Activated T-cell treated with anti-CD3 and anti-CD28 coated beads for 48 hours (primary cell): ENCODE measurements at places on chromosomes 5 and 9.

DNA sequence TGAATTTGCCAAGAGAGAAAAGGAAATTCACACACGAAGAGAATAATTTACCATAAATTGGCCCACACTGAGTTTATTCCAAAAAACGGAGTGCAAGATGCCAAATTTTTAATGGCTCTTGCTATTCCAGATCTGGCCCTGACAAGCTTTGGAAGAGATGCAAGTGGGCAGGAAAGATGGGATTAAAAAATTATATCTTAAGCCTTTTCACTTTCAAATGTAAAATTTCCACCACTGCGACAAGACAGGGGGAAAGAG lies 352.4 kb downstream of the GLIS3 start:
- DNase-seq, result no peak

GRCh38 chr9:76576344-76576743 lies 117.4 kb downstream of the GCNT1 start:
- DNase-seq, result peak; percentile 55

DNA sequence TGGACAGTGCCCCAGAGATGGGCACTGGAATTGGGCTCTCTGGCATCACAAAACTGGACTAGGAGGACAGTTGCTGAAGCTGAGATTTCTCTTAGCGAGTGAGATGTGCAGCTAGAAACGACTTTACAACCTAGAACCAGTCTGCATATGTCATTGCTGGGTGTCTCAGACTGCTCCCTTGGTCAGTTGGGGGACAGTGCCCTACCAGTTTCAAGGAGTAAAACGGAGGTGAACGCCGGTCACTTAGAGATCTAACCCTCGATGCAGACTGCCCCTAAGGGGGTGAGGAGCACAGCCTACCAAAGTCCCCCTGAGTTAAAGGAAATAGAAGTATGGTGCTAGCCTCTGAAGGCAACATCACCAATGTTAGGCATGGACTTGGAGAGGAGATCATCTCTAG lies 704.4 kb upstream of the CDH9 start:
- DNase-seq, result no peak

DNA sequence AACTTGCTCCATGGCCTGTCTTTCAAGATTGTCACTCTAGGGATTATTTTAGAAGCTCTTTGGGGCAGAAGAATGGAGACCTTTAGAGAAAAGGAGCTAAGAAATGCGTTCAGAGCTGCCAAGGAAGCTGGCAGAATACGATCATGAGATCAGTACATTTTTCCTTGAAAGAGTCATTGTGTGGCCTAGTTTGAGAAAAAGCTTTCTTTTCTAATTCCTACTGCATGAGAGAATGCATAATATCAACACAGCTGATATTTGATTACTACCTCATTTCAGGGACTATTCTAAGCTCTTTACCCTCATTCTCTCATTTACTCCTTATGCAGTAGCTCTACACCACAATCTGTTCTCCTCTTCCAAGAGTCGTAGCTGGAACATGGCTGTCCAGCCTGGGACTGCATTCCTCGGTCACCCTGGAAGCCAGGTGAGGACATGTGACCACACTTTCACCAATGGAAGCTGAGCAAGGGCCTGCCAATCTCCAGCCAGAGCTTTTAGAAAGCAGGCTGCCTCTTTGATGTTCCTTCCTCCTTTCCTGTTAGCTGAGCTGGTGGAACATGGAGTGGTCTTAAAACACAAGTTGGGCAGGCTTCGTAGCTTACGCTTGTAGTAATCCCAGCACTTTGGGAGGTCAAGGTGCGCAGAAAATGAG lies 99.3 kb upstream of the LHFPL2 start:
- no peak for DNase-seq
